K562 (cell line): ENCODE measurements at places on chromosomes 3 and 15.
A peak's percentile ranks its signal among the peaks of the same experiment; 100 is the strongest.

- no peak for DNase-seq
Measured at GRCh38 chr3:43413676-43414368, 127.5 kb downstream of the SNRK start.

GRCh38 chr3:103672346-103672745, 1237.5 kb downstream of the ZPLD1 start:
- DNase-seq = no peak

DNA sequence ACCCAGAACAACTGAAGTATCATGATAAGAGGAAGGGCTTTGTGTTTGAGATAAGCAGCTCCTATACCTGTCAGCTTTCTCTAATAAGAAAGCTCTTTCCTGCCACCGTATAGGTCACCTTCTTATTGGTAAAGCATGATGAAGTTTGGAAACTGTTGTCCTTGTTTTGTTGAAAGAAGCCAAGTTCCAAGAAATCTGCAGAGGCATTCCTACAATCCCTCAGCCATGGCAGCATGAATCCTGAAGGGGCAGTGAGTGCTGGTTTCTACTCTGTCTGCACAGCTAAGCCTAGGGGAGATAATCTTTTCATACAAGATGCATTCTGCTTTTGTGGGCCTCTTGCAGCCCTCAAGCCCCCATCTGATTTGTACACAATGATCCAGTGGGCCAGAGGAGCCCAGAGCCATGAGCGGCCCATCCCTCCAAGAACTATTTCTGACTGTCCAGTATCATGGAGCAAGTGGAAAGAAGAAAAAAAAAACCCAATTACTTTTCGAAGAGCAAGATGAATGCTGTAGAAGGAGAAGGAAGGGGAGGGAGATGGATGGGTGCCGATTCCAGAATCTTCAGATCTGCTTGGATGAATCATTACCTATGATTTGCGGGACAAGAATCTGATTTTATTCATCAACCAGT, 1.9 kb upstream of the THBS1 start:
- no peak for DNase-seq

GRCh38 chr15:20295238-20295811, 246.3 kb downstream of the GOLGA6L6 start:
- DNase-seq = no peak

GRCh38 chr3:181943285-181943684, 231.6 kb downstream of the SOX2 start:
- no peak for DNase-seq

- DNase-seq = no peak
Measured at GRCh38 chr3:178088963-178089362, 447.3 kb upstream of the KCNMB2 start.

GRCh38 chr3:36381311-36381956, 1.1 kb downstream of the STAC start:
- no peak for DNase-seq

- no peak for DNase-seq
Measured at GRCh38 chr3:118973050-118973449, 61.6 kb downstream of the IGSF11 start.

- DNase-seq = peak; percentile 24
Measured at GRCh38 chr3:3015185-3016089, 94.7 kb downstream of the IL5RA start.

DNA sequence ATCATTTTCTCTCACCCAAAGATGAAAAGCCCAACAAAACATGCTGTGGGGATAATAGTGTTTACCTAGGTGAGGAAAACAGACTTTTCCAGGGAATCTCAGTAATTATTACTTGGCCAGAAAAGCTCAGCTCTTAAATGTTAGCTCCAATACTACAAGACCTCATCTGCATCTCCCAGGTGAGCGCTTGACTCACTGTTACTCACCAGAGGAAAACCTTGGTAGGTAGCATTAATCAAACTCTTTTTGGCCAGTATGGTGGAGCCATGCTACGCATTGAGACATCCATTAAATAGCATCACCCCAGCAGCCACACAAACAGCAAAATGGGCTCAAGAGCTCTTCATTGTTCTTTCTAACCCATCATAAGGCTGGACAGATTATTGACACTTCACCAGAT, 99.0 kb downstream of the TIGIT start:
- no peak for DNase-seq

DNA sequence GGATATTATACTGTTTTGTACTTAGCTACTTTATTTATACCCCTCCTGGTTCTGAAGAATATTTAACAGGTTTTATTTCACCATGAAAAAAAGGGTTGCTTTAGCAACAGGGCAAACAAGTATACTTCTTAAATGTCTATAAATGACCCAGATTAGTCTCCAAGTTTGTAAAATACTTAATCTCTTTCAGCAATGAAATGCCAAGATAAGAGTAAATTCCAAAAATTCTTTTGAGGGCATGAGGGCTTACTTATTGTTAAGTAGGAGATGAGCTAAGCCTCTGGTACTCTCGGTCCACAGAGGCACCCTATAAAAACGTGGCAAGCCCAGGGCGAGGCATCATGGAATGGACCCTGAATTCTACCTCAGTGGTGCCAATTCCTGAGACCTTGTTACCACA, 264.8 kb upstream of the NSMCE3 start:
- no peak for DNase-seq

DNA sequence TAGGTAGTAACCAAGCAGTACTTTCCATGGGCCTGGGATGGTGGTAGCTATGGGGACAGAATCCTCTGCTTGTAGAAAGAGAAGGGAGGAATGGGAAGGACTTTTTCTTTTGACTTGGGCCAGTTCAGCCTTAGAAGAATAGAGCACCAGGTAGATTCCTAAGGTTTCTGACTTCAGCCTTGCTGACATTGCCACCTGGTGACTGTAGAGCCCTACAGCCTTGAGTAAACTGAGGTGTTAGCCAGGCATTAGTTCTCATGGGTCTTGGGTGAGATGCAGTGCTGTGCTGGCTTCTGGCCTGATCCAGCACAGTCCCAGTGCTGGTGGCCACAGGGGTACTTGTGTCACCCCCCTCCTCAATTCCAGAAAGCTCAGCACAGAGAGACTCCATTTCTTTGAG, 171.1 kb downstream of the ZBBX start:
- no peak for DNase-seq

GRCh38 chr15:96818861-96819260, 488.4 kb downstream of the NR2F2 start:
- DNase-seq = no peak

GRCh38 chr15:60416484-60416883, 18.7 kb upstream of the ANXA2 start:
- DNase-seq = no peak

DNA sequence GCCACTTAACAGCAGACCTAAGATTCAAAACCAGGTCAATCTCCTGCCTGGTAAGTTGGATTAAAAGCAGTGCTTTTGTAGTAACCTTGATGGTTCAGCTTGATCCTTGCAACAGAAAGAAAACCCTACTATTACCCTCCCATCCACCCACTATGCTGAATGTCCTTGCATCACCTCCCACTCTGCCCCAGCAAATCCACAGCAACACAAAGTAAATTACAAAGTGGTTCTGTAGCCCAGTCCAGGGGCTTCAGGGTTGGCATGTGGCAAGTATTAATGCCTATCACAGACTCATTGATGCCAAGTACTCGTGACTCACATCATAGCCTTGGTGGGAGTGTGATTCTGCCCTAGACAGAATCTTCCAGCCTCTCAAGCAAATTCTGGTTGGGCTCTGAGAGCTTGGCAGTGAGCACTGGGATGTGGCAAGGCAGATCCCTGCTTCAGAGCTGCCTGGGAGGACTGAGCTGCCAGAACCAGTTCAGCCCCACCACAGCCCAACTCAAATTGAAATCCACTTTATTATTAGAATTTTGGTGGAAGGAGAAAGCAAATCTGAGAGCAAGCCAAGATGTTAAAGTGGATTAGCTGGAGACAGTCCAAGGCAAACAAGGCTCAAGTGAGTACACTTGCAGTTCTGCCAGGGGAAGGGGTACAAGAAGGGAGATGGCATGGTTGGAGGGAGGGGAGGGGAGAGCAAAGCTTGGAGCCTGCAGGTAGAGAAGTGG, 225.8 kb upstream of the UMPS start:
- no peak for DNase-seq

- DNase-seq = no peak
Measured at GRCh38 chr3:174100744-174101143, 703.2 kb downstream of the NLGN1 start.

DNA sequence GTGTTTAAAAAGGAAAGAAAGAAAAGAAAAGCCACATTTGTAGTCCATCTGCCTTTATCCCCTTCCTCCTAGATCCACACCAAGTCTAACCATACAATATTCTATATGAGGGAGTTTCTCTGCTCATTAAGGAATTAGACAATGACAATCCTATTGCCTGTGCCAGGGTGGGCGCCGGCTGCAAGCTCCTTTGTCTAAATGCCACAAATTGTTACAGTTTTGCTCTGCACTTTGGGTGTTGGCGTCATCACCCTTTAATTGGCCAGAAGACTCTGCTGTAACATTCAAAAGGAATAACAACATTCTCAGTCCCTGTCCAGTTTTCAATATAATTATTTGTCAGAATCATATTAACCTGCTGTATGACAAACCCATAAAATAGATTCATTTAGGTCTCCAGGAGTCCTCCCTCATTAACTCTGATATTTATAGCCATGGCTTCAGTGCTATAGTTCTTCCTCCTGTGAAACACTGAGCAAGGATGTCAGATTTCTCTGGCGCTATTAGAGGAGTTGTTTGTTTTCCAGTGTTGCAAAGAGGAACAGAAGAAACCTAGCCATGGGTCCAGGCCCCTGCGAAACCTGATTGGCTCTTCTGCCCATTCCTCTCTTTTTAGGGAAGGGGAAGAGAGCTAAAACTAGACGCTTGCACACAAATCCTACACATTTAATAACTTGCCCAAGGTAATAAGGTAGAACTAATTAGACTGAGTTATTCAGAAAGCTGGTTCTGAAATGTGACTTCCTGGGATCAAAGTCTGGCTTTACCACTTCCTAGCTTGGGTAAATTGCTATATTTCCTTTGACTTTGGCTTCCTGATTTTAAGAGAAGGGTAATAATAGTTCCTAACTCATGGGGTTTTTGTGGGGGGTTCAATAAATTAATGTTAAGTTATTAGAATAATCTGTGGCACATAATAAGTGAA, 112.4 kb downstream of the CD47 start:
- DNase-seq = no peak

- no peak for DNase-seq
Measured at GRCh38 chr3:100129941-100130340, 15.6 kb upstream of the FILIP1L start.

- no peak for DNase-seq
Measured at GRCh38 chr3:46135475-46135874, 72.6 kb downstream of the CCR1 start.

- peak; percentile 63 for DNase-seq
Measured at GRCh38 chr3:156509189-156510174, 45.4 kb downstream of the SSR3 start.

- no peak for DNase-seq
Measured at GRCh38 chr3:184448321-184449160, 68.7 kb downstream of the CHRD start.

GRCh38 chr3:98903099-98903498, 1.6 kb upstream of the DCBLD2 start:
- no peak for DNase-seq

- no peak for DNase-seq
Measured at GRCh38 chr3:144308396-144308795, 336.8 kb downstream of the DIPK2A start.

DNA sequence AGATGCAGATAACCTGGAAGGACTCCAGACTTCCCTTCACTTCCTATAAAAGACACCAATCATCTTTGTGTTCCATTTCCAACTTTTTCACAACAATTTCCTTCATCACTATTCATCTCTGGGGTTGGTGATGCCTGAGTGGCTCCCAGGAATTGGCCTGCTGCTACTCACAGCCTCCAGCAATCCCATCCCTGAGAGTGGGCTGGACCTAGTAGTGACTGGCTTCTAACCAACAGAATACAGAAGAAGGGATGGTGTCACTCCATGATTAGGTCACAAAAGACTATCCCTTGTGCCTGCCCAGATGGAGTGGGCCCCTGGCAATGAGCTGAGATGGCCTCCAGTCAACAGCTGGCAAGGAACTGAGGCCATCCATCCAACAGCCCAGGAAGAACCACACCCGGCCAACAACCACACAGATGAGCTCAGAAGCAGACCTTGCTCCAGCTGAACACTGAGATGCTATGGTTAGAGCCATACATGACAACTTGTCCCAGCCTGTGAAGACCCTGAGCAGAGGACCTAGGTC, 20.9 kb downstream of the OCA2 start:
- DNase-seq = no peak

- no peak for DNase-seq
Measured at GRCh38 chr3:115321400-115321805, 174.3 kb upstream of the ZBTB20 start.

- no peak for DNase-seq
Measured at GRCh38 chr3:124686028-124686670, 44.1 kb upstream of the UMPS start.

- no peak for DNase-seq
Measured at GRCh38 chr3:191303596-191303995, 25.6 kb upstream of the CCDC50 start.

DNA sequence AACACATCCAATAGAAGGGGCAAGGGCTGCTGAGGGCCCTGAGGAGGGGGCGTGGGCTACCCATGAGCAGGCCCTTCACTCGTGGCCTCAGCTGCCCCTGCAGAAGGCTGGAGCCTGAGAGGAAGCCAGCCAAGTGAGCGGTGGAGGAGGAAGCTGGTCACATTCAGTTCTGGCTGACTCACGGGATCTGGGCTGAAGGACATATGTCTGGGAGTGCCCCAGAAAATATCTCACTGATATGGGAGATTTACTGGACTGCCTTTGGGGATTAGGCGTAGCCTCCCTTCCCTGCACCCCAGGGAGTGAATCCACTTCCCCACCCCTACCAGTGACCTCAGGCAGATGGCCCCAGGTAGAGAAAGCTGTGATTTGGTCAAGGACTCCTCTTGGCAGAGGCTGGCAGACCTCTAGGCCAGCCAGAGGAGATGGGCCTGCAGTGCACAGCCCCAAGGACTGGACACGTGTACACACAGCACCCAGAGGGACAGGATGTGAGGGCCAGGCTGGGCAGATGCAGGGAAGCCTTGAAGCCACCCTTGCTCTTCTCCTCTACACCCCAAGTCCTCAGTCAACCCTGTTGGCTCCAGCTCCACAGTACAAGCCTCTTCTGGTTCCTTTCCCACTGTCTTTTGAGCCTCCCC, 14.2 kb upstream of the ANKDD1A start:
- DNase-seq = no peak

GRCh38 chr3:102979191-102979590, 544.4 kb downstream of the ZPLD1 start:
- DNase-seq = no peak

DNA sequence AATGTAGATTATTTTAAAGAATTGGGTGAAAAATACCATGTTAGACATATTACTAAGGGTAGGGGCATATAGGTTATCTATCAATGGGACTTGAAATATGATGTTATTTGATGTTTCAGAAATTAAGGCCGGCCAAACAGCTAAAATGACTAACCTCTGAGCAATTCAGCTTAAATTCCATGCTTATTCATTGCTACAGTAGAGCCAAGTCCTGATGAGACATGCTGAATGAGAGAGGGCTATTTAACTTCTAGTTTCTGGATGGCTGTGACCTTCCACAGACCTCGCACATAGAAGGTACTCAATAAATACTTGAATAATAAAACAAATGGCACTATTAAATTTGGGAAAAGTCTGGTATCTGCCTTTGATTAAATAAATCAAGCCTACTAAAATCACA, 175.6 kb upstream of the WNT5A start:
- no peak for DNase-seq
